ENCODE measurements at places on chromosomes 2 and 18.

DNA sequence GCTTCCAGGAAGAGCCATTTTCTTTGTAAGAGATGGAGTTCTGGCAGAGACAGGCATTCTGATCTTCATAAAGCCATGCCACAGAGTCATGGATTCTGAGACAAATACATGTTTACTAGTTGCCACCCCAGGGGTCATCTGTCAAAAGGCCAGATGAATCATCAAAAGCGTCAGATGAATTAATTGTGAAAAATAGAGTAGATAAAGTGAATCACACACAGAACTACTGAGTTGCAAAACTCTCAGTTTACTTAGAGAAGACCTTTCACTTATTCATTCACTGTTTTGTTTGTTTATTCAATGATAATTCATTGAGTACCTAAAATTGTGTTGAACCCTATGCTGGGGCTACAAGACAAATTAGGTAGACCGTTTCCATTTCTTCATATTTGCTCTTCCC lies 157.7 kb upstream of the SERPINE2 start:
- no peak for DNase-seq

DNA sequence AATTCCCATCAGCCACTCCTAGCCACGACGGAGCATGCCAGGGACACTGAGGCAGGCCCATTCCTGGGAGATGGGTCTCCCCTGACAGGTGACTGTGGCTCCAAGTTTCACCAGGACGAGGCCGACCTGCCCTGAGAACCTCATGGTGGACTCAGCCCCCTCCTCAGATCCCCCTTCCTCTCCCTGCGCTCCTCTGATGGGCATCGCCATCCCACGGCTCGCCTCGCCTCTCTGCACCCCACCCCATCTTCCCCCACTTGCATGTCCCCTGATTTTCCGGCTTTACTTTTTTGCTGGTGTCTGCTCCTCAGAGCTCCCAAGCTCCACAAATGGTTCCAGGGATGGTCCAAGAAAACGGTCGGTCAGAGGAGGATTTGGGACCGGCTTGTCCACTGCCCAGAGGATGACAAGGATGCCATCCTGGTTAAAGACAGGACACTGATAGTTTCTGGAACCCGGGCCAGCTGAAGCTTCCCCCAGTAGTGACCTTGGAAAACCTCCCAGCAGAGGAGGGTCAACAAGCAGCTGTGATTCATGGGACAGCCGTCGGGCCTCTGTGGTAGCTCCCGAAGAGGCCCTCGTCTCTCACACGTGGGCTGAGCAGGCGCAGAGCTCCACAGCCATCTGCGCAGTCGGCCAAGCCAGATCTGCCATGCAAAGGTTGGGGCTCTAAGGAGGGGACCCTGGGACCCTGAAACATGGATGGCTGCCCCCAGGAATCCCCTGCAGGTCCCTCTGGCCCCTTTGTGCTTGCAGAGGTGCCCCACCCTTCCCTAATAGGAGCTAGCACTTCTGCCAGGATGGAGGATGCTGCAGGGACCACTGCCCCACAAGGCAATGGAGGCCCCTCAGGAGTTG lies 87.8 kb upstream of the SLC66A3 start:
- DNase-seq: peak; percentile 61

DNA sequence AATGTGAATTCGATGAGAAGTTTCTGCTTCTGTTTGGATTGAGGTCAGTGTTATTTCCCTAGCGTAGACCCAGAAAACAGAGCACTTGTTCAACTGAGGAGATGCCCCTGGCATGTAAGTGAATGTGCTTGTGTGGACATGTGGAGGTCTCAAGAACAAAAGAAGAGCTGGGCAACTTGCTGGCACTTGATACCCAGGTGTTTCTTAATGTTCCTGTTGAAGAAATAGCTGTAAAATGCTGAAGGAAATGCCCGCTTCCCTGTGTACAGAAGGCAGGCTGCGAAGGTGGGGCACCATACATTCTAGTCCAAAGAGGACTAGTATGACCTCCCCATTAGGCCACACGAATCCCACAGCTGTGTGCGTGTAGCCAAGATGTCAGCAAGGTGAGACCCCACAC lies 9.8 kb upstream of the LBH start:
- no peak for DNase-seq

DNA sequence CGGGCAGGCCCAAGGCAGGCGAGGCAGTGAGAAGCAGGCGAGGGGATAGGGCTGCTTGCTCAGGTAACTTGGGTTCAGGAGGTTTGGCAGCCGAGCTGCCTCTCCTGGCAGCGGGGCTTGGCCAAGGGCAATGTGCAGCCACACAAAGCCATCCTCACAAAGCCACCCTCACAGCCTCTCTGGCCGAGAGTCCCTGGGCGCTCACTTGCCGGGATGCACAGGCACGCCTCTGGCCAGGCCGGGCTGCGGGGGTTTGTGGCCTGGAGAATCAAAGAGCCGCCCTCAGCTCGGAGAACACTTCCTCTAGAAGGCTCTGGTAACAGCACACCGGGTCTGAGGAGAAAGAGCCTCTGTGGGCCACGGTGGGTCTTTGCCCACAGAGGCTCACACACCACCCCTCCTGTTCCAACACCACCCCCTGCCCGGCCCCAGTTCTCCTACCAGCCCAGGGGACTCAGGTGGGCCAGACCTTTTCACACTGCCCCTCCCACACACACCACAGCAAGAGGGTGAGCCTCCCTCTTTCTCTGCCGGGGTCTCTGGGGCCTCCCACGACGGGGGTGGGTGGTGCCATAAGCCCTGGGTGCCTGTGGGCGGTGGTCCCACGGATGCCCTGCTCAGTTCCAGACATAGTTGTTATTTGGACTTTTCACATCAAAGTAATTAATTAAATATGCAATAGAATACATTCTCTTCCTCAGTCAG lies 186.9 kb downstream of the ZFP36L2 start:
- DNase-seq: no peak

GRCh38 chr2:168037778-168038177 lies 209.6 kb downstream of the STK39 start:
- no peak for DNase-seq

DNA sequence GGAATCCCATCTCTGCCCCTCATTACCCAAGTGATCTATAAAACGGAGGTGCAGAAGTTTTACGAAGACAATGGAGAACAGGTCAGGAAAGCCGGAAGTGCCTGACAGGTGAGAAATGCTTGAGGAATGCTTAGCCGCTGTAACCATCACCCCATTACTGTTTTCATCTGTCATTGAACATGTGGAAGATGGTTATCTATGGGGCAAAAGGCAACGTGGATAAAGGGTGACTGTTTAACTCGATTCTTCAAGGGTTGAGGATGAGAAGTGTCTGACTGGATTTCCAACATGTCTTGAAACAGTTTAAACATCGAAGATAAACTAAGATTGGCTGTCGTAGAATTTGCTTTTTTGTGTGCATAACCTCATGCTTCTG lies 17.3 kb downstream of the HK2 start:
- DNase-seq: no peak

- DNase-seq: no peak
Observed at GRCh38 chr18:70166668-70167067, 38.8 kb downstream of the RTTN start.

DNA sequence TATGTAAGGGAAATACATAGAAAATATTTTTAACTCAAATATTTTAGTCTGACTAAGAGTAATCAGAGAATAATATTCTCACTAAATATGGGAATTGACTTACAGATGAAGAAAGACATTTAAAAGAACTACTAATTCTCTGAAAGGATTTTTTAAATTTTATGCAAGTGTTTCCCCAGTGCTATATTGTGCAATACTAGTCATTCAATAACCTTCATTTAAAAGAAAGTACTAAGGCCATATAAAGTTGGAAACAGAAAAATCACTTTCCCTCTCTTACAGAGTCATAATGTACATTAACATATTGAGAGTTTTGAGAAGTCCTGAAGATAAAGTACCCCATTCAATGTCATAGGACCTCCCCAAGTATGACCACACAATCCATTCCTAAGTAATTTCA lies 584.6 kb upstream of the ACVR2A start:
- DNase-seq: no peak

- no peak for DNase-seq
Observed at GRCh38 chr2:241666627-241667400, 19.8 kb downstream of the DTYMK start.

- DNase-seq: peak; percentile 58
Observed at GRCh38 chr2:241936457-241937133, 67.1 kb downstream of the RTP5 start.

GRCh38 chr2:169478745-169479256 lies 493 bp upstream of the BBS5 start:
- no peak for DNase-seq

DNA sequence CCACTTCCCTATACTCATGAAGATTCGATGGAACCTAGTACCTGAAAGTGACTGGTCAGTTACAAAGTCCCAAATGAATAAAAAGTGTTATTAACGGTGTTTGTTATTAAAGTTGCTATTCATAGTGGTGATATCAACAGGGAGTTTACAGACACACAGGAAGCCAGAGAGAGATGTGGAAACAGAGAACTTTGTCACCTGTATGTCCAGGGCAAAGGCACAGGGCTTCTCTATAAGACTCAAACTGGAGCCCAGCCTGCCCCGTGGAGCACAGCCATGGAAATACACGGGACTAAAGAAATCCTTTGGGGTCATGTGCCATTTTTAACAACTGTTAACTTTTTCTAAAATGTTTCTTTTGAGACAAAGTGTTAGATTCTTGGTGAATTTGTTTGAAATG lies 68.5 kb downstream of the KLF7 start:
- DNase-seq: no peak

DNA sequence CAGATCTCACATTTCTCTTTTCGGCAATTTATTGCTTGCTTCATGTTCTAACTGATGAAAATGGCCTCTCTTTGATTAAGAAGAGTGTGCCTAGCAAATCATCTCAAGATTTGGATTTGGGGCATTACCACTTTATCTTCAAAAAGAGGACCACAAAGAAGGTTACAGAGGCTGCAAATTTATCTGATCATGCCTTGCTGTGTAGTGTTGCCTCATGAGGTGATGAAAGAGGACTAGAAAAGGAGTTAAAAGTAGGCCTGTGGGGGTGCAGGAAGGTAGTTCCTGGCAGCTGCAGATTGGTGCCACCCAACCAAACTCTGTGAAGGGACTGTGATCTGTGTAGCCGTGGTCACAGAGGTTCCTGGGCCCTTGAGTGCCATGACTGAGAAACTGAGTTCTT lies 69.2 kb downstream of the PRELID3A start:
- DNase-seq: no peak

GRCh38 chr2:47026748-47027534 lies 111.3 kb upstream of the MCFD2 start:
- no peak for DNase-seq

DNA sequence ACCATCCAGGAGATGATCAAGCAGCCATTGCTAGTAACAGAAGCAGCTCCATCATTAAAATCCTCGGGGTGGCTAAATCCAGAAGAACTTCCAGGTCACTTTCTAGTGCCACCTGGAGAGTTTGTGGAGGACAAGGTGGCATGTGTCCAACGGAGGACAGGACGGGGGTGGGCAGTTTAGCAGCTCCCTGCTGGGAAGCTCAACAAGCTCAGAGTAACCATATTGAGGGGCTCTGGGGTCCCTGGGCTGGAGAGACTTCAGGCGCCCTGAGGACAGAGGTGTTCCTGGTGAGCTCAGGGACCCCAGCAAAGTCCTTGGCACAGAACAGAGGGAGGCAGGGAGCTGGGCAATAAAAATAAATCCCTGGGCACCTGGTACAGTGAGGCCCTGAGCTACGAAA lies 140.0 kb upstream of the FHL2 start:
- no peak for DNase-seq

DNA sequence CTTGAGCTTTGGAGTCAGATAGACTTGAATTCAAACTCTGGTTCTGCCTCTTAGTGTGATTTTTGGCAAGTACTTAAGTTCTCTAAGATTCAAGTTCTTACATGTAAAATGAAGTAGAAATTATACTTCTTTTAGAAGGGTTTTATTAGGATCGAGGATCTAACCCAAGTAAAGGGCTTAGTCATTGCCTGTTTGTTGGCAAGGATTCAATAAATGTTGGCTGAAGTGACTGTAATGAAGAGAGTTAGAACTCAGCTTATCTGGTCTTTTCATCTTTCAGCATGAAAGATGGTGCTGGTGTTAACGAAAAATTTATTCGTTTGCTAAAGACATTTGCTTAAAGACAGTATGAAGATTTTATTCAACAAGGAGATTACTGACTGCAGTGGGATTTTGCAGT lies 315.9 kb upstream of the THUMPD2 start:
- no peak for DNase-seq

DNA sequence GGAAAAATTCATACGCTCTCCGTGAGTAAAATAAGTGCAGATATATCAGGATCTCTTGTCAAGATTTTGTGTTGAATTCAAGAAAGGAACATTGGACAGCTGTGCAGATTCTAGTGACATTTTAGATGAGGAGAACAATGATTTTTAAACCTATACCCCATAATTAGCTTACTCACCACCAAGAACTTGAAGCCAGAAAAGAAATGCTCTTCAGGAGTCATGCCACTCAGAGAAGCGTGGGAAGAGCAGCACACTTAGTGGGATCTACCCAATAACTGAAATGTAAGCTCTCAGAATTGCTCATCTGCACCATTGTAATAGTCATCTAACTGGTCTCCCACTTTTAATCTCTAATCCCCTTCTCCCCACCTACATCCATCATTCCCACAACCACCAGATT lies 9.2 kb upstream of the ERMN start:
- no peak for DNase-seq

DNA sequence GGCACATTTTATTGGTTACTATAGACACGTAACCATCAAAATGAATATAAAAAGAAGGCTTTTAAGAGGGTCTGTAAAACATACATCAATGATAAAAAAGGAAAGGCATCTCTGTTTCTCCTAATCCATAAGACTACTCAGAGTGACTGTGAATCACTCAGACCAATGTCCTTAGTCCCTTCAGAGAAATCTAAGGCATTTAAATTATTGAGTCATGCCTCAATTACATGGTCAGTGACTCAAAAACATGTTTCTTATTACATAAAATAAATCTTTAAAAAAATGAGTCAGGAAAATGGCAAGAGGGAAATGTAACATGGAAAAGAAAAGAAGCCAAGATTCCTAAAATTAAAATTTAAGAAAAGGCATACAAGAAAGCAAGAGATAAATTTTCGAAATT lies 146.6 kb downstream of the ERBB4 start:
- no peak for DNase-seq

DNA sequence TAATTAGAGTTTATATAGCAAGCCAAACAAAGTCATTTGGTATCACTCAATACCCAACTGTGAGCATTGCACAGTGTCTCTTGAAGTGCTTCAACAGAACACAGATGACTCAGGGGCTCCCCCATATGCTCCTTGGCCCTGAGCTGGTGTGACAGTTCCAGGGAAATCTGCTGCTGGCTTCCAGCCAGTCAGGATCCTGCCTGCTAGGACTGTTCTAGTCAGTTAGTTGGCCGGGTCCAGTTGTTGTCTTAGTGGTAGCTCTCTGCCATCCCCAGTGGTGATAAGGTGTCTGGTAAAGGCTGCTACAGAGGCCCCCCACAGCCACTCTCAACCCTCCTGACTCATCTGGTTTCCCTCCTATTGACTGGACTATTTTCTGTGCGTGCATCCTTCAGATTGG lies 100.3 kb downstream of the IRS1 start:
- DNase-seq: no peak

- no peak for DNase-seq
Observed at GRCh38 chr18:58966704-58967103, 102.0 kb downstream of the ZNF532 start.

- no peak for DNase-seq
Observed at GRCh38 chr18:7319161-7319560, 88.3 kb downstream of the LRRC30 start.

Measured in coronary artery (tissue), 2 donors.